ENCODE measurements at places on chromosomes 3 and 15.
A peak's percentile ranks its signal among the peaks of the same experiment; 100 is the strongest.

GRCh38 chr3:197674741-197675562 lies 61.8 kb downstream of the RUBCN start:
- DNase-seq: no peak

GRCh38 chr15:58731756-58732535 lies 17.6 kb downstream of the ADAM10 start:
- no peak for DNase-seq

- DNase-seq: no peak
Measured at GRCh38 chr15:89358435-89358754, 23.8 kb upstream of the POLG start.

DNA sequence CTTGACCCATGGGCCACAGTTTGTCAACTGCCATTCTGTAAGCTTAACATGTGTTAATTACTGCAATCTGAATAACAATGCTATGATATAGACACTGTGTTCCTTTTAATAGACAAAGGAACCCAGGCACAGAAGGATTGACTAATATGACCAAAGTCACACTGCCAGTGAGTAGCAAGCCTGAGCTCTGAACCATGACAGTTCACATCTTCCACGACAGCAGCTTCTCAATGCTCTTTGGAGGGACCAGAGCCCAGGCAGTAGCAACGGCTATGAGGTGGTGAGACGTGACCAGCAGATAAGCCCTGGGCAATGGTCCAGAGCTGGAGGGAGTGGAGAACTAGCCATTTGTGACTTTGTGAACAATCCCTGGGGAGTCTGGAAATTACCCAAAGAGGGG lies 19.4 kb downstream of the CA12 start:
- no peak for DNase-seq

- DNase-seq: no peak
Measured at GRCh38 chr15:59595434-59595915, 16.1 kb upstream of the GCNT3 start.

DNA sequence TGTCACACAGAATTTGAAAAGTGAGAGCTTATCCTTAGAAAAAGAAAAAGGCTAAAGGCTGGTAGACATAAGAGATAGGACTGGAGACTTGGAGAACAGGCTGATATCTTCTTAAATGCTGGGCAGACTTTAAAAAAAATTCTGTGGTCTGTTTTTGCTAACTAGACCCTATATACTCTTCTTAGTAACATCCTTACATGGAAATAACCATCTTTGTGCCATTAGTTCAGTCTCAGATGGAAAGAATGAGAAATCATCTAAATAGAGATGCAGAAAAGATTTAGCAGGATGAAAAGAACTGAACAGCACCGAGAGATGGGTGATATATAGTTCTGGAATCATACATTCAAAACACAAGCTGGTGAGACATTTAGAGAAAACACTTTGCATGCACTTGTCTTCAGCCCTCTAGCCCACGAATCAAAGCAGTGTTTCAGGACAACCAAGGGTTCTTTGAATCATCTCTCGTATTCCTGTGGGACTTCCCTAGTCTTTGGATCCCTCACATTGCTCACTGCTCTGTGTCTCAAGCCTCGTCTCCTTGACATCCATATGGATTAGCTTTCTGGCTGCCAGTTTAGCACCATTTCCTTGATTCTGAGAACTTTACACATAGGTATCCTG lies 93.0 kb upstream of the LYSMD4 start:
- DNase-seq: peak; percentile 13

GRCh38 chr15:40069178-40070165 lies 30.5 kb upstream of the SRP14 start:
- DNase-seq: no peak

GRCh38 chr3:4749567-4750002 lies 229.7 kb upstream of the BHLHE40 start:
- DNase-seq: no peak

GRCh38 chr3:36733162-36733696 lies 31.1 kb downstream of the DCLK3 start:
- no peak for DNase-seq

DNA sequence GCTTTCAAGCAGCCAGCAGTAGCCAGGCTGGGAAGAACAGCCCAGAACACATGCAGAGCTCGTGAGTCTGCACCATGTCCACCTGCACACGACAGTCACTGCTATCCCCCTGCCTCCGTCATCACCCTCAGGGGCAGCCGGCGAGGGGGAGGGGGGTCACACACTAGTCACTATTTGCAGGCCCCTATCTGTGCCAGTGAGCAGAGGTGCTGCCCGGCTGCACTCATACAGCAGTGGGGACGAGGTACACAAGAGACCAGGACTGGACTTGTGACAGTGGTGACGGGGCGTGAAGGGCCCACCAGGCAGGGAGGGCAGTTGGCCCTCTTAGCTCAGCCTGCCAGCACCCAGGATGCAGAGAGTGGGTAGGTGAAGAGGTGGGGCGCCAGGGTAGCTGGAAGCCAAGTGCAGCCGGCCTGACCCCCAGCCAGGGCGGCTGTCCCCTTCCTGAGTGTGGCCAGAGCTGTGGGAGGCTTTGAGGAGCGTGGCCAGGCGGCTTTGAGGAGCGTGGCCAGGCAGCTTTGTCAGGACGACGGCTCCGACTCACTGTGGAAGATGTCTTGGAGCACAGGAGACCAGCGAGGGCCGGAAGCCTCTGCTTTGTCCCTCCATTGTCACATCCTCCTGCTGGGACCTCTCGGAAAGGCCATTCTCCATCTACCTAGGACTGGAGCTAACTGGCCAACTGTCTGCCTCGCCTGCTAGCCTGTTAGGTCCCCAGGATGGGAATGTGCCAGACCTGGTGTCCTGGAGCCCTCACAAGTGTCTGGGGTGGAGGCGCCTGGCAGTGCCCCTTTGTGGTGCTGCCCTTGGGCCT lies 52.1 kb upstream of the FGD5 start:
- no peak for DNase-seq

DNA sequence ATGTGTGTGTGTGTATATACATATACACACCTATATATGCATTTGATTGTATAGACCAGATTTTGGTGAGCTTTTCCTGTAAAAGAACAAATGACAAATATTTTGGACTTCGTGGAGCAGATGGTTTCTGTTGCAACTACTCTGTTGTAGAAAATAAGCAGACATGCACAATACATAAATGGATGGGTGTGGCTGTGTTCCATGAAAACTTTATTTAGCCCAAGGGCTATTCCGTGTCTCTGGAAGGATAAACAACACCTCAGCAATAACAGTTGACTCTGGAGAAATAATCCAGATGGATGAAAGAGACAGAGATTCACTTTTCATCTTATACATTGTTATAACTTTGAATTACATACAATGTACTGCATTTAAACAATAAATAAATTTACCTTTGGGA lies 441.4 kb downstream of the CNTN3 start:
- DNase-seq: no peak

DNA sequence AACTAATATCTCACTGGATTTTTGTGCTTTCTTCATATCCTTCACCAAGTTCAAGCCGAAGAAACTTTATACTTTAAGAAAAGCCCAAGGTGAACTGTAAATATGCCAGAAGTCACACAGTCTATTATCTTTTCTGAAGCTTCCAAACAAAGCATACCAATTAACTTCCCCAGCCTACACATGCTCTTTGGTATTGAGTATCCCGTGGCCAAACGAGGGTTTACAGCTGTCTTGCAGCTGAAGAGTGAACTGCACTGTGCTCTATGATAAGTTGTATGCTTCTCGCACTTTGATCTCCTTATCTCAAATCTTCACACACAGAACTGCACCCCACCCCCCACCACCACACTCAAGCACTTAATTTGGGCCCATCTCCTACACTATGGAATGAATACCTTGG lies 215.6 kb upstream of the VEPH1 start:
- no peak for DNase-seq

DNA sequence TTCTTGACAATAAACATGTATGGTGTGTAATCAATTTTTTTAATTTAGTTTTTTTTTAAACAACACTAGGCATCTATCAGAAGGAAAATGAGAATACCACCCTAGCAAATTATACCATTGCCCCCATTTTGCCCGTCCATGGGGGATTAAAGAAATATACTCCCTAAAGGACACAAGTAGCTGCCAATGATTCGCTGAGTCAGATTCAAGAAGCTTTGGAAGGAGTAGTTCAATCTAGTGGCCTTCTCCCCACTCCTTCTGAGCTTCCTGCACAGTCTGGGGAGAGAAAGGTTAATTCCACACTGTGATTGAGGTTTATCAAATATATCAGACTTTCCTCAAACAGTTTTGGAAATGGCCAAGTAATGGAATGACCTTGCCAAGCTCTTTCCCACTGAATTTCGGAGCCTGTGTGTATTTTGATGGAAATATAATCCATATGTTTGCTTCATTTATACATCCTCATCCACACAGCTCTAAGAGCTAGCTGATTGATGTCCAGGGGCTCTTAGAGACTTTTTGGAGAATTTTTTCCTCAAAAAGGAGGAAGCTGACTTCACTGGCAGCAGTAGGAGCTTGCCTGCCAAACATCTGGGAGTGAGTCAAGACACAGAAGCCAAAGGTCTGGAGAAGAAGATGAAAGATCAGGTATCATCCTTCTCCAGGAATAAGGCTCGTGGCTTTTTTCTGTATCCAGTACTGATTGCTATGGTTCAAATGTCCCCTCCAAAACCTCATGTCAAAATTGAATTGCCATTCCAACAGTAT lies 478.5 kb upstream of the PROK2 start:
- DNase-seq: no peak

GRCh38 chr3:25723802-25724201 lies 59.1 kb upstream of the TOP2B start:
- no peak for DNase-seq

DNA sequence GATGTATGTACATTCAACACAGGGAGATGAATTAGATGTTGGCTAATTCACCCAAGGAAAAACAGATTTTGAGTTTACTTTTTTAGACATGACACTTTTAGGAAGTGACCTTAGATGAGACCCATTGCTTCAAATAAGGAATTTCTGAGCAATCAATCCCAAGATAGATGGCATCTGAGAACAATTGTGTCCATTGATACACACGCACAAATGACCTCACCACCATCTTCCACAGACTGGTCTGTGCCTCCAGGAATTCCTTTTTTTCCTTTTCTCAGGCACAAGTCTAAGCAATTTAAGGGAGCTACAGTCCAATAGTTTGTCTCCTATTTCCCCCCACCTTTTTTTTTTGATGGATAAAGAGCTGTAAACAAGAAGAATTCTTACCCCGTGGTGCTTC lies 265.3 kb downstream of the TBL1XR1 start:
- no peak for DNase-seq

GRCh38 chr3:43338295-43338694 lies 52.0 kb downstream of the SNRK start:
- DNase-seq: no peak

GRCh38 chr3:45165497-45166283 lies 19.5 kb upstream of the CDCP1 start:
- DNase-seq: no peak

GRCh38 chr15:66580643-66581042 lies 14.8 kb upstream of the LCTL start:
- DNase-seq: no peak

GRCh38 chr3:180306691-180307090 lies 270.0 kb upstream of the PEX5L start:
- no peak for DNase-seq

GRCh38 chr3:196624907-196625306 lies 14.6 kb upstream of the NRROS start:
- no peak for DNase-seq

DNA sequence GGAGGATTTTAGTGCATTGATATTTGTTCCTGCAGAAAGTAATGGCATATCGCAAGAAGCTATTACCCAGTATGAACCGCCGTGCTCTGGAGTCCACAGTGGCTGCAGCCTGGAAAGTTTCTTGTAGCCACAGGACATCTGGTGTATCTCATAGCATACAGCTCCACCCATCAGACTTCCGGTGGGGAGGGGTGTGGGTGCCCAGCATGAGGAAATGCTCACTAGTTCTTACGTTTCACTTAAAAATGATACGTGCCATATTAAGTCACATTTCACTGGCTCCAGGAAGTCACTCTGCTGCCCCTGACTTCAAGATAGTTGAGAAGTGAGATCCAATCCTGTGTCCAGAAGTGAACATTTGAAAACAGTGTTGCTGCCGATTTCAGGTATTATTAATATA lies 990.4 kb downstream of the GBE1 start:
- DNase-seq: no peak
